ENCODE measurements at places on chromosomes 4 and X.

DNA sequence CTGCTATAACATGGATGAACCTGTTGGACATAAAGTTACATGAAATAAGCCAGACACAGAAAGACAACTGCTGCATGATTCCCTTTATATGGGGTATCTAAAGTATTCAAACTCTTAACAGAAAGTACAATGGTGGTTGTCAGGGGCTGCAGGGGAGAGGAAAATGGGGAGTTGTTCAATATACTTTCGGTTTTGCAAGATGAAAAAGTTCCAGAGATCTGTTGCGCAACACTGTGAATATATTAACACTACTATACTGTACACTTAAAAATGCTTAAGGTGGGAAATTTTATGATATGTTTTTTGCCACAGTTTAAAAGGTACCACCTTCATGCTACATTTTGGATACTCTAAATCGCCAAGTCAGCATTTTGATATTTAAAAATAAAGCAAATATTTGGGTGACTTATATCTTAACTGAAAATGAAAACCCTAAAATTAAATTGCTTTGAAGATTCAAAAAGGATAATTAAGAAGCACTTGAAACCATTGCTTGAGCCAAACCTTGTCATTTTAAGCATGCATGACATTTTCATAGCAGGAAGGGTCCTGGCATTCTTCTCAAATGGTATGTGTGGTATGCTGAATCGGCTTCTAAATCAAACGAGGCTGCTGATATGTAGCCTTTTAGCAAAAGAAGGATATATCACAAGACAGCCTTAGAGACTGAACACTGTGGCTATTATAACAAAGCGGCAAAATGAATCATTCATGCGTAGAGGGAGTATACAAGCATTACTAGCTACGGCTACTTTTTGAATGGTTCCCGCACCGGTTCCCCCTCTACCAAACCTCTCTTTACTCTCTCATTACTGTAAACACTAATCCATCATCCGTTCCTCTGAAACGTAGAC is 607.1 kb upstream of the DIPK2B start:
- peaks cover 33% of the 10 kb centered on the region for H3K36me3 ChIP-seq
- peak overlapping the region; percentile 62 for H3K4me3 ChIP-seq
- peaks cover 85% of the 10 kb centered on the region for H3K4me1 ChIP-seq
- H3K27me3 ChIP-seq = no peaks in the 10 kb centered on the region
- H3K27ac ChIP-seq = peak overlapping the region; percentile 94
- DNase-seq = peak; percentile 36

- no peak overlapping the region for H3K27ac ChIP-seq
- no peaks in the 10 kb centered on the region for H3K36me3 ChIP-seq
- no peak overlapping the region for H3K4me3 ChIP-seq
- DNase-seq = no peak
- H3K4me1 ChIP-seq = no peaks in the 10 kb centered on the region
- no peaks in the 10 kb centered on the region for H3K27me3 ChIP-seq
Observed at GRCh38 chr4:123802933-123803332, 406.3 kb downstream of the SPRY1 start.

DNA sequence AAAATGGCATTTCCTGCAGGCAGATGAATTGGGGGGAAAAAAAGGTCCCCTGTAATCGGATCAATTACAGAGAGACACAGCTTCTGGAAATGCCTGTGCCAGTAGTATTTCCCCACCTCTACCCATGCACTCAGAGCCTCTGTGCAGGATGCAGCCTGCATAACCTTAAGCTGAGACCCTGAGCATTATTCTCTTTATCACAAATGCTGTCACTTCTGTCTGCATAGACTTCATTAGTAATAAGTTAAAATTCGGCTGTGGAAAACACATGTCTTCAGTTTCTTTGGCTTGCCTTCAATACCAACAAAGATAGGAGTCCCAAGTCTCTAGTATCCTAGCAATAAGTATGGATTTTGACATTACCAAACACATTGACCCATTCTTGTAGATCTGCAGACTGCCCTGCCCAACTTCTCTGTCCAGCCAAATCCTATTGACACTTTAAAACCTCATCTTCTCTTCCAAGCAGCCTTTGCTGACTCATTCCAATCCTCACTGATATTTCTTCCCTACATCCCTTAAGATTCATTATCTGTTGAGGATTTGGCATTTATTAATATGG is 70.8 kb downstream of the LUZP4 start:
- H3K36me3 ChIP-seq = no peaks in the 10 kb centered on the region
- DNase-seq = no peak
- peaks cover 3% of the 10 kb centered on the region for H3K27me3 ChIP-seq
- H3K4me3 ChIP-seq = no peak overlapping the region

DNA sequence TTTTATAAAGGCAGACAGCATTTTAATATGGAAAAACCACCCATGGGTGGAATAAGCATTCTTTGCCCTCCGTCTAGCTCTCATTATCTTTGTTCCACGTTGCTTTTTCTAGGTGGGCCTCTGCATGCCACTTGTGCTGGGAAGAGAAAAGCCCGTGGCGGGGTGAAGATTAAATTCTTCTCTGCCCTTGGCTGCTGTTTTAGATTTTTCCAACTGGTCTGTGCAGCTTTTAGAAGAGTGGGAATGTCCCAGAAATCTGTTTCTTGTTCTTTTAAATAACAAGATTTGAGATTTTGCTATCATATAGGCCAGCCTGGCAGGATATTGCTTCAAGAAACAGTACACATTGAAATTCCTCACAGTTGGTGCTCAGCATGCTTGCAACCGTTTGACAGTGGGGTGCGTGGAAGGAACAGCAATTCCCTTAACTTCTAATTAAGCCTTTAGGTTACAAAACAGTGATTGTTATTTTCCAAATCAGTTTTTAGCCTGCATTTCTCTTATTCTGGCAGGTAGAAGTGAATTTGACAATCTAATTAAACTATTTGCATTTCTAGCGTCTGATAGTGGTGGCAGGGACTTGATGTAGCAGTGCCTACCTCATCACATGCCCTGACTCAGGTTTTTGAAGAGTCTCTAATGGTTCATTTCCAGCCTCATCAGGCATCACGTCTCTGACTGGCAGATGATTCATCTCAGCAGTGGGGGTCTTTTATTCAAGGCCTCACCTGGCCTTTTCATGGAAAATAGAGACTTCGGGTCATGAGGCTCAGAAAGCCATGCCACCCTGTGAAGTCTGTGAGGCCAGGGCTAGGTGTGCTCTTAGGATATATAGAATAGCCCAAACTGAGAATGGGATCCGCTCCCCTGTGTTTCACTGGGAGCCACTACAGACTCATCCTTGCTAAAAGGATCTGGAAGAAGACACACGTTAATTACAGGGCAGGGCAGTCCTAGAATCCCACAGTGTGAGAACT is 50.8 kb downstream of the PPEF1 start:
- H3K27me3 ChIP-seq = no peaks in the 10 kb centered on the region
- DNase-seq = no peak
- no peak overlapping the region for H3K27ac ChIP-seq
- H3K4me1 ChIP-seq = no peaks in the 10 kb centered on the region
- H3K4me3 ChIP-seq = no peak overlapping the region

GRCh38 chr4:8849266-8850073 is 22.2 kb downstream of the HMX1 start:
- no peak for DNase-seq
- no peaks in the 10 kb centered on the region for H3K4me1 ChIP-seq
- no peak overlapping the region for H3K4me3 ChIP-seq
- H3K27ac ChIP-seq = no peak overlapping the region
- peaks cover 19% of the 10 kb centered on the region for H3K27me3 ChIP-seq
